ENCODE measurements at places on chromosomes 1 and 21.

DNA sequence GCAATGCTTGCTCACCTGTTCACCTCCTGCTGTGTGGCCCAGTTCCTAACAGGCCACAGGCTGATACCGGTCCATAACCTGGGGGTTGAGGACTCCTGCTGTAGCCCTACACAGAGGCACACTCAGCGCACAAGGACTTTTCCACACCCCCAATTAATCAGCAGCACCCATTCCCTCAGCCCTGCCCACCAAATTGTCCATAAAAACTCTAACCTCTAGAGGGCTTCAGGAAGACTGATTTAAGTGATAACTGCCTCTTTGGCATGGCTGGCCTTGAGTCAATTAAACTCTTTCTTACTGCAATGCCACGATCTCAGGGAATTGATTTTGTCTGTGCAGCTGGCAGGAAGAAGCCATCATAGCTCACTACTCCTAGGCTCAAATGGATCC is 71.3 kb upstream of the MUTYH start:
- no peak for DNase-seq

- DNase-seq = no peak
Measured at GRCh38 chr1:63678200-63678599, 85.0 kb downstream of the PGM1 start.

DNA sequence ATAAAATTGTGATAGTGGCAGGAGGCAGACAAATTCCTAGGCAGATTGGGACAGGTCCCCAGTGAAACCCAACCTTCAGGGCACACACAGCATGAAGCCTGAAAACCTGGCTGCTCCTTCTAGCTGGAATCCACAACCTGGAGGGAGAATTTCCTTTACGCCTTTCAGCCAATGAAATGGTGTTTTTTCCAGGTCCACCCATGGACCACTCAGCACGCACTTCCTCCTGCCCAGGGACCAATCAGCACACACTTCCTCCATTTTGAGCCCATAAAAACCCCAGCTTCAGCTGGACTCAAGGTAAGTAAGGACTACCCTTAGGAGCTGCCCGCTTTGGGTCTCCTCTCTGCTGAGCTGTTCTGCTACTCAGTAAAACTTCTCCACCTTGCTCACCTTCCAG is 120.1 kb downstream of the AKT3 start:
- no peak for DNase-seq

- DNase-seq = no peak
Measured at GRCh38 chr1:3230553-3230952, 161.6 kb downstream of the PRDM16 start.

DNA sequence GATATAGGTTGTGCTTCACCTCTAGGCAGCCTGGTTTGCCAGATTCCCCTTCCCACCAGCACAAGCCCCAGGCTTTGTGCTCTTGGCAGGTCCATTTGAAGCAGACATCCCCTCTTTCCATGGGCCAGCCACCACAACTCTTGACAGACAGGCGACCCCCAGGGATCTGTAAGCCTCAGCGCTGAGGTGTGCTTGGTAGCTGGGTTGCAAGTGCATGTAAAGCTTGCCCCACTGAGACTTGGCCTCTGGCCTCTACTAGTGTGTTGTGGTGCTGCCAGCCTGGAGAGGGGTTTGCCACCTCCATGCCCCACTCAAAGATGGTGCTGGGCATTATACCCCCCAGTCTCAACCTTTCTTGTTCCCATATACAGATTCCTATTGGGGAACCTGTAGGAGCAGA is 103.9 kb downstream of the HMCN1 start:
- DNase-seq = no peak

DNA sequence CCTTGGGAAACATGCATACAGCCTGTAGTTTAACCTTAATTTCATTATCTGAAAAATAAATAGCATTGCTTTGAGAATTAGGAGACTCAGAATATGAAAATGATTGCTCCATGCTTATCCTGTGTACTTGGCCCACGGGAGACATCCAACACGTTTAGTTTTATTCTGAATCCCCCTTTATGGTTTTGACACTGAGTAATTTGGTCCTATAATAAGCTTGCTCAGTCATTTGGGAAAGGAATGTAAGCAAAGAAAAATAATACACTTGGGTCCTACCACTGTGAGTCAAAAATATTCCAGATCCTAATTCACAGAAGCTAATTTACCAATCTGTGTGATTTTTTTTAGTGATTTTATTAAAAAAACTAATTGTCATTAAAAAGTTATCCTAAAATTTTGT is 557.3 kb downstream of the USP25 start:
- no peak for DNase-seq

DNA sequence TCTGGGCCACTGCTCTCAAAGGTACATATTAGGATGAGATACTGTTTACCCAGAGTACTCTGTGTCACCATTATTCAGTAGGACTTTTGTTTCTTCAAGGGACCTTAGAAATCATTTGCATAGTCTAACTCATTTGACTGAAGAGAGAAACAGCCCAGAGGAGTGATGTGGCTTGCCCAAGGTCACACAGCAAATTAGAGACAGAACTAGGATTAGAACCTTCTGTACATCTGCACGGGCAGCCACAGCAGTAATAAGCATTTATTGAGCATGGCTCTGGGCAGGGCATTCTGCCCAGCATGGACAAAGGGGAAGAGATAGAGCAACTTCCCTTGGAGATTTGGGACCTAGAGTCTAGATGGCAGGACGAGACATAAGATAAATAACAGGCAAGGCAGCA is 5.7 kb upstream of the NHLH1 start:
- no peak for DNase-seq

- DNase-seq = no peak
Measured at GRCh38 chr1:114558544-114558943, 22.9 kb downstream of the BCAS2 start.

- no peak for DNase-seq
Measured at GRCh38 chr21:46059195-46059594, 38.7 kb upstream of the COL6A2 start.

DNA sequence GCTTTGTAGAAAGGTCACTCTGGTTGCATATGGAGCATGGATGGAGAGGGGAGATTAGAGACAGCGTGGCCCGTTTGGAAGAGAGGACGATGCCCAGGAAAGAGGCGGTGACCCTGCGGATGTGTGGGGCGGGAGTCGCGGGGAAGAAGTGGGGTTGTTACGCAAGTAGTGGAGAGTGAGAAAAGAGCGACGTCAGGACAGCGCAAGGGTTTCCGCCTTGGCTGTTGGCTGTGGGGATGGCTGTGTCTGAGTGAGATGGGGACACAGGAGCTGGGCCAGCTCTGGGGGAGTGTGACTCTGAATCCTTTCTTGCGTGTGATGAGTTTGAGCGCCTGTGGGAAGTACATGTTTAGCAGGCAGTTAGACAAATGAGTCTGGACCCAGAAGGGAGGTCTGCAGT is 3.8 kb downstream of the B4GALT2 start:
- no peak for DNase-seq

- DNase-seq = peak; percentile 26
Measured at GRCh38 chr1:195939844-195940243, 668.4 kb downstream of the KCNT2 start.

DNA sequence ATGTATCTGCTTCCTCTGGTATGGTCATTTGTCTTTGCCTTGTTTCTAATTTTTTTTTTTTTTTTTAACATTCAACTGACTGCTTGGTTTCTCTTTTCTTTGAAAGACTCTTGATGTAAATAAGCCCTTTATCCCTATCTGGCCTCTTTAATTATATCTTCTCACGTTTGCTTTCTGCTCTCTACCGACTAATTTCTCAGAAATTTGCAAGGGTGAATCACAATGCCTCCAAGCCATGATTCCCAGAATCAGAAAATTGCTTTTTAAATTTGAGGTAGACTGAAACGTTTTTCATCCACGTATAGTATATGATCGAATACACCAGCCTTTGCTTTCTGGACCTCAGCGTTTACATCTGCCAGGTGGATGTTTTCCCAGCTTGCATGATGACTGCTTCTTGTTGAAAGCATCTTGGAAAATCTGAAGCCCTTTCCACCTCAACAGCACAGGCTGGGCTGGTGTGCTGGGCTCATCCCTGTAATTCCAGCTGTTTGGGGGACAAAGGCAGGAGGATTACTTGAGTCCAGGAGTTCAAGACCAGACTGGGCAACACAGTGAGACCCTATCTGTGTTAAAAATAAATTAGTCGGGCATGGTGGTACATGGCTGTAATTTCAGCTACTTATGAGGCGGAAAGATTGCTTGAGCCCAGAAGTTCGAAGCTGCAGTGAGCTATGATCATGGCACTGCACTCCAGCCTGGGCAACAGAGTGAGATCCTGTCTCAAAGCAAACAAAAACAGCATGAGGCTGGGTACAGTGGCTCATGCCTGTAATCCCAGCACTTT is 35.0 kb upstream of the GPR137B start:
- DNase-seq = no peak

GRCh38 chr1:75208862-75209261 is 74.7 kb downstream of the LHX8 start:
- no peak for DNase-seq

- DNase-seq = no peak
Measured at GRCh38 chr1:228141226-228142044, 1.4 kb downstream of the GUK1 start.

DNA sequence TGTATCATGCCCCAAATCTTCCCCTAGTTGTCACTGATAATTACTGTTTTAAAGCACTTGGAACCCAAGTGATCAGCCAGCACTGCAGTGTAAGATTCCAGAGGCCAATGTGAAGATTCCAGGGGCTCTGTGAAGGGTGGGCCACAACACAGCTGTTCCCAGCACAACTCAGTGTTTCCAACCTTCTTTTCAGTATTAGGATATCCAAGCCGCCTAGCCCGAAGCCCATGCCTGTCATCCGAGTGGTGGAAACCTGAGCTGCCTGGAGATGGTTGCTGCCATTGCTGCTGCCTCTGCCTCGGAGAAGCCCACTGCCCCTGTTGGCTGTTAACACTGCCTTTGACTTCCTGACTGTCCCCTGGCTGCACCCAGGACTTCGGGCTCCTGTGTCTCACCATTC is 30.4 kb upstream of the SNX27 start:
- no peak for DNase-seq

DNA sequence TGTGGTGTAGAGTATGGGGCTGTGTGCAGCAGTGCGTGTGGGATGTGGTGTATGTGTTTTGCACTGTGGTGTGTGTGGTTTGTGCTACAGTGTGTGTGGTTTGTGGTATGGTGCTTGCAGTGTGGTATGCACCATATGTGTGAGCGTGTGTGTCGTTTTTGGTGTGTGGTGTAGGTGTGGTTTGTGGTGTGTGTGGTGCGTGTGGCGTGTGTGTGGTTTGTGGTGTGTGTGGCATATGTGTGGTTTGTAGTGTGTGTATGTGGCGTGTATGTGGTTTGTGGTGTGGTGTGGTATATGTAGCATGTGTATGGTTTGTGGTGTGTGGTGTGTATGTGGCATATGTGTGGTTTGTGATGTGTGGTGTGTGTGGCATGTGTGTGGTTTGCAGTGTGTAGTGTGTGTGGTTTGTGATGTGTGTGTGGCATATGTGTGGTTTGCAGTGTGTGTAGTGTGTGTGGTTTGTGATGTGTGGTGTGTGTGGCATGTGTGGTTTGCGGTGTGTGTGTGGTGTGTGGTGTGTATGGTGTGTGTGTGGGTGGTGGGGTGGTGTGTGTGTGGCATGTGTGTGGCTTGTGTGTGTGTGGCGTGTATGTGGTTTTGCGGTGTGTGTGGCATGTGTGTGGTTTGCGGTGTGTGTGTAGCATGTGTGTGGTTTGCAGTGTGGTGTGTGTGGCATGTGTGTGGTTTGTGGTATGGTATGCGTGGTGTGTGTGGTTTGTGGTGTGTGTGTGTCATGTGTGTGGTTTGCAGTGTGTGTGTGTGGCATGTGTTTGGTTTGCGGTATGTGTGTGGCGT is 53.5 kb upstream of the TRAPPC10 start:
- DNase-seq = no peak

DNA sequence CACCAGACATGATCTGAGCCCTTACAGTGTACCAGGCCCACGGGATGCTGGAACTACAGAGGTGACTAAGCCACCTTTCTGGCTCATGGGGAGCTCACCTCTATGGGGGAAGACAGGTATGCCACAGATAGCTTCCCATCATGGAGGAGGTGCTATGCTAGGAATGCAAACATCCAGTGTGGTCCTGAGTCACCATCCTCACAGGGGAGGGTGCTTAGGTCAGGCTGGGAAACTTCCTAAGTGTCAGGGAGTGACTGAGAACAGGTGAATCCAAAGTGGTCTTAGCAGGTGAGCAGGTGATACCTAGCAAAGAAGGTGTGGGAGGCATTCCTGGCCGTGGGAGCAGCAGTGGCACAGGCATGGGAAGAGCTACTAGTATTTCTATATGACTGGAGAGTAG is 8.6 kb upstream of the RASSF5 start:
- DNase-seq = no peak

- DNase-seq = no peak
Measured at GRCh38 chr1:2274231-2274928, 46.3 kb downstream of the SKI start.

- DNase-seq = no peak
Measured at GRCh38 chr1:31556481-31557006, 19.8 kb upstream of the TINAGL1 start.

DNA sequence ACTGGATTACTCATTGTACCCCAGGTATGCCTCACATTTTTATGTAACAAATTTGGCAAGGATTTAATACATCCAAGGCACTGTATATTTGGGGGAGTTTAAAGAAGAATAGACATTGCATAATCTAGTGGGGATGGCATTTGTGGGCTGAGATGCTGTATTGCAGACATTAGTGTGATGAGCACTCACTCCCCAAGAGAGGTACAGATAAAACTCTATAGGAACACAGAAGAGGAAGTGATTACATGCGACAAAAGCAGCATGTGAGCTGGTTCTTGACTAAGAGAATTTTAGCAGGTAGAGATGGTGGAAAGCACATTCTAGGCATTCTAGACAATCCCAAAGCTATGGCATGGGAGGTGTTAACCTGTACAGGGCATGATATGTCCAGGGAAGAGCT is 24.2 kb upstream of the CDC14A start:
- no peak for DNase-seq

DNA sequence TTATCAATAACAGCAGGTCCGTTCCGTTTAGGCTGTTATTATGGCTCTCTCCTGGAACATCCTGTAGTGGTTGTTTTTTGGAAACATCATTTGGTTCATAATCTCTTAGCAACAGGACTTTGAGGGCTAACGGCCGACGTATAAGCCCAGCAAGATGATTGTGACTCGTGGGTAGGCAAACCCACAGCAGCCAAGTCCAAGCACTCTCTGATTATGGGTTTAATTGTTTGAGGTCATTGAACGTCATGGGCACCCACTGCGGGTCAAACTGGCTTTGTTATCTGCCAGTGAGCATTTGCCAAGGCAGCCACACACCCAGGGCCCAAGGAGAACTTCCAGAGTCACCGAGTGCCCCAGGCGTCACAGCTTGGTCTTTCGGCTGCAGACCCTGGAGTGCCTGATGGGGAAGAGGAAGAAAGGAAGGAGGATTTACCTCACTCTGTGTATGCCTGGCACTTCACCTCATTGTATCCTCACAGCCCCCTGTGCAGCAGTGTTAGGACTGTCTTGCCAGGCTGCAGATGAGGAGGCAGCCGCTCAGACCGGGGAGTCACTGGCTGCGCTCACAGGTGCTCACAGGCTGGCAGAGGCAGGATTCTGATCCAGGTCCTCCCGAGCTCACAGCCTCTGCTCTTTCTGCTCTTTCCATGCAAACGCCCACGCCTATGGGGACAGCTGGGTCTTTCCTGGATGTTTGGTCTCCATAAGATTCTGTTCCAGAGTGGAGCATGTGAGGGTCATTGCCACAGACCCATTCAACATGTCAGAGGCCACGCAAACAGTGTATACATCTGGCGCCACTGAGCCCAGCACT is 30.8 kb upstream of the EPS8L3 start:
- no peak for DNase-seq

All from WTC11 (cell line).